Stimulated activated CD4-positive, alpha-beta T cell treated with anti-CD3 and anti-CD28 coated beads, Interleukin-15, amount 100 ng/mL, for 24 hours (primary cell): ENCODE measurements at places on chromosomes 12 and 14.
A peak's percentile ranks its signal among the peaks of the same experiment; 100 is the strongest.

- DNase-seq, result no peak
Observed at GRCh38 chr14:69298131-69299071, 38.4 kb downstream of the GALNT16 start.

DNA sequence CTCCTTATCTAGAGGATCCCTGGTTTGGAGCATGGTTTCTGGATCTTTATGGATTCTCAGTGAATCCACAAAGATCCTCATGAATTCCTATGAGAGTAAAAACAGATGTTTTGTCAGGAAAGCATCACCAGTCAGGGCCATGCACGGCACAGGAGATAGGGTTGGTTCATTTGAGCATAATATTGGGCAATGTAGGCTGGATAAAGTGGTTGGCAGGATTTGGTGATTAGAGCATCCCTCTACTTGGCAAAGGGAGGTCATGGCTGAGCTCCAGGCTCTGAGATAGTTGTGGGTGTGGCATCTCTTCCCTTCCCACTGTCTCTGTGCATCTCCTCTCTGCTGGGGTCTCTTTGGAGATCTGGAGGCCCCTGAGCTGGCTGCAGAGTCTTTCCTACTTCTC is 149.8 kb downstream of the DACT1 start:
- no peak for DNase-seq

DNA sequence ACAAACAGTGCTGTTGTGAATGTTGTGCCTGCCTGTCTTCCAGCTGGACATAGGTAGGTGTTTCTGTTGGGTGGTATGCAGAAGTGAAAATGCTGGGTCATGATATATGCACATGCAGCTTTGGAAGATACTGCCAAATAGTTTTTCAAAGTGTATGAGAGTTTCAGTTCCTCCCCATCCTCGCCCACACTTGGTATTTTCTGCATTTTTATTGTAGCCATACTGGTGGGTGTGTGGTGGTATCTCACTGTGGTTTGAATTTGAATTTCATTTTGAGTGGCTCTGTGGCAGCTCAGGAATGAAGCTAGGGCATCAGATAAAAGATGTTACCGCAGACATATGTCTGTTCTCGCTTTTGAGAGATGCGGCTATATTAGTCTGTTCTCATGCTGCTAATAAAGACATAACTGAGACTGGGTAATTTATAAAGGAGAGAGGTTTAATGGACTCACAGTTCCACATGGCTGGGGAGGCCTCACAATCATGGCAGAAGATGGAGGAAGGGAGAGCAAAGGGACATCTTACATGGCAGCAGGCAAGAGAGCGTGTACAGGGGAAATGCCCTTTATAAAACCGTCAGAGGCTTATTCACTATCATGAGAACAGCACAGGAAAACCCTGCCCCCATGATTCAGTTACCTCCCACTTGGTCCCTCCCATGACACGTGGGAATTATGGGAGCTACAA is 183.1 kb downstream of the CAND1 start:
- DNase-seq, result peak; percentile 54

- no peak for DNase-seq
Observed at GRCh38 chr12:47022296-47022695, 57.1 kb upstream of the PCED1B start.

DNA sequence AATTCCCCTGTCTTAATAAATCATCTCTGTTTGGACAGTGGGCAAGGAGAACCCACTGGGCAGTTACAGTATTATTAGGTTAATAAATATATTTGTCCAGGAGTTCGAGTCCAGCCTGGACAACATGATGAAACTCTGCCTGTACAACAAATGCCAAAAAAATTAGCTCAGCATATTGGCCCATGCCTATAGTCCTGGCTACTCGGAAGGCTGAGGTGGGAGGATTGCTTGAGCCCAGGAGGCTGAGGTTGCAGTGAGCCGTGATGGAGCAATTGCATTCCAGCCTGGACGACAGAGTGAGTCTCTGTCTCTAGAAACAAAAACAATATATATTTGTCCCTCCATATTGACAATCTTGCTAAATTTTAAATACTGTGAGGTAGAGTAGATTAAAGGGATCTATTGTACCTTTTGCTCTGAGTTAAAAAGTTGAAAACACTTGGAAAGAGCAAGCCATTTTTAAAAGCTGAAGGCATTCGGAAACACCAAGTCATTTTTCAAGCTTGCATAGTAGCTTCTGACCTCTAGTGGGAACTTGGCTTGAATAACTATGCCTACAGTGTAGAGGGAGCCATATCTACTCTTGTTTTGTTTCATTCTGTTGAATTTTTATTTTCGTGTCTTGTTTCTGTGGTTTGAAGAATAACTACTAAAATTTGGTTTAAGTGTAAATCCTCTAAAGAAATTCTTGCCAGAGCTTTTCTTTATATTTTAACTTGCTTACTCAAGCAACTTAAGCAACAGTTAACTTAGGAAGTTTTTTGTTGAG is 14.6 kb upstream of the EEA1 start:
- DNase-seq, result no peak

GRCh38 chr12:60035835-60036234 is 440.0 kb downstream of the SLC16A7 start:
- no peak for DNase-seq

GRCh38 chr12:47085815-47086252 is 6.1 kb upstream of the AMIGO2 start:
- DNase-seq, result peak; percentile 44

DNA sequence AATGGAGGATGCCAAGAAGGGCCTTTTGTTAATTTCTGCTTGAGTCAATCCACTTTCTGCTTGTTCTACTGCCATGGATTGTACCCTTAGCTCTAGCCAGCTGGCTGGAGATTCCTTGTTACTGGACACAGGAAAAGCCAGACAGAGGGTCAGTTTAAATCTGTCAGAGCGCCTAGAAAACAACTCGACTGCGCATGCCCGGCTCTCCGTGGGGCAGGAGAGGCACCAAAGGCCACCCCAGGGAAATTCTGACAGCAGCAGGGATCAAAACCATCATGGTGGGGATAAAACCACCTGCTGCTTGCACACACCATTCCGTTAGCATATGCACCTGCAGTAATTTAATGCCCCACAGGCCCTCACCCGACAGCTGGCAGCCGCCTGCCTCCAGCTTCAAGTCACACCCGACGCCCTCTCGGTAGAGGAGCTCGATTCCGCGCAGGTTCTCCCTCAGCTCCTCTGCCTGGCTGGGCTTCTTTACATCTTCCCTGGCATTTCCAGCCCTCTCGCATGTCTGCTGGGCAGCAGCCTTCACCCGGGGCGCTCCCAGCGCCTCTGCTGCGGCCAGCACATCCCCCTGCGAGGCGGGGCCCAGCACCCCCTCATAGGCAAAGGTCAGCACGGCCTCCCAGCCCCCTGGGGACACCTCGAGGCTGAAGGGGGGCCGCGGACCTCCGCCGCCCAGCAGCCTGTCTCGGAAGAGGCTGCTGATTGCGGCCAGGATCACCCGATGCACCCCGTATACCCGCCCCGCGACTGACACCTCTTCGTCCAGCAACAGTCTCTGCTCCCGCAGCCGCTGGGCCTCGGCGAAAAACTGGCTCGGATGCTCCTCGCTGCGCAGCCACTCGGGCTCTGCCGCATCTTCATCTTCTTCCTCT is 1.0 kb downstream of the KLHL33 start:
- no peak for DNase-seq

DNA sequence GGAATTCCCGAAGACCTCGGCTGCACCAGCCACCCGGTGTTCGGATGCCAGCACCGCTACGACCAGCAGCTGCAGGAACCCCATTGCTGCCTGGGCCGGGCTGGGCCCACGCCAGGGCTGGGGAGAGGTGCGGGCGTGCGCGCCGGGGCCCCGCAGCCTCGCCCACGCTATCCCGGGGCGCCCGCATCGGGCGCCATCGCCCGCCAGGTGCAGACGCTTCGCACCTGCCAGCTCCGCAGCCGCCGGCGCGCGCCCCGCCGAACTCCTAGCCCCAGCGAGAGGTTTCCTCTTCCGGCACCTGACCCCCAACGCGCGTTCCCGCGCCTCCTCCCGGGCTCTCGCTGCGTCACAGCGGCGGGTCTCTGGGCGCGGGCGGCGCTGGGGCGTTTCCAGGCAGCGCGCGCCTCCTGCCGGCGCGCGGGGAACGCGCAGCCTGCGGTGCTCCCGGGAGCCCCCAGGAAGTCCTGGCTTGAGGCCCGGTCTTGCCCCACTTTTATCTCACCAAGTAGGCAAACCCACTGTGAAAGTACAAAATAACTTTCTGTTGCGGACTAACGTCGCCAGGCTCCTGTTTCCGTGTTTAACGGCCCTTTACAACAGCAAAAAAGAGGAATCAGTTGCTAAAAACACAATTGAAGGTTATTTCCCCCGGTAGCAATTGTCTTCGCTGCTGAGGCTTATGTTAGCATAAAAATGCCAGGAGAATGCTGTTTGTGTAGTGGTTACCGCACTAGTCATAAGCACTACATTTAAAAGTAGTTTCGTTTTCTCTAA is at the start of gene TM7SF3:
TSS of gene TM7SF3 (minus strand) at position 300 of the 774 bp plus-strand sequence. CDS start at position 84, 216 bp downstream.
- DNase-seq, result peak; percentile 96

GRCh38 chr14:89564989-89565388 is 148.0 kb upstream of the FOXN3 start:
- no peak for DNase-seq

- DNase-seq, result no peak
Observed at GRCh38 chr12:84069699-84070098, 842.9 kb downstream of the SLC6A15 start.

DNA sequence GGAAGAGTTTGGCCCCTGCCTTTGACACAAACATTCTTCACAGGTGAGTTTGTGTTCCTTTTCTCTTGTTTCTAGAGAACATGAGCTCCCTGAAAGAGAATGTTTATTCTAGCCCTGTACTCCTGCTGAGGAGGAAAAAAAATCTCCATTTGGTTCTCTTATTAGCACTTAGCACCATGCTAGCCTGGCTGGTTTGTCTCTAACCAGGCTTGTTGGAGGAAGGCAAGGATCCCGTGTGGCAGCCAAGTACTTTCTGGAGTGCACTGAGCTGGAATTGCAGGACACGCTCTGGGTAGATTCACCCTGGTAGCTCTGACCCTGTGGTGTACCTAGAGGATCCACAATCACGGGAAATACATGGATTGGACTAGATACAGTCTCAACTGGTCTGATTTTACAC is 41.9 kb downstream of the KCNA1 start:
- no peak for DNase-seq

GRCh38 chr12:18382236-18382885 is 121.0 kb downstream of the PIK3C2G start:
- DNase-seq, result no peak

- DNase-seq, result no peak
Observed at GRCh38 chr12:21471294-21471693, 30.1 kb downstream of the RECQL start.

GRCh38 chr14:36256126-36256801 is 64.2 kb downstream of the MBIP start:
- no peak for DNase-seq

DNA sequence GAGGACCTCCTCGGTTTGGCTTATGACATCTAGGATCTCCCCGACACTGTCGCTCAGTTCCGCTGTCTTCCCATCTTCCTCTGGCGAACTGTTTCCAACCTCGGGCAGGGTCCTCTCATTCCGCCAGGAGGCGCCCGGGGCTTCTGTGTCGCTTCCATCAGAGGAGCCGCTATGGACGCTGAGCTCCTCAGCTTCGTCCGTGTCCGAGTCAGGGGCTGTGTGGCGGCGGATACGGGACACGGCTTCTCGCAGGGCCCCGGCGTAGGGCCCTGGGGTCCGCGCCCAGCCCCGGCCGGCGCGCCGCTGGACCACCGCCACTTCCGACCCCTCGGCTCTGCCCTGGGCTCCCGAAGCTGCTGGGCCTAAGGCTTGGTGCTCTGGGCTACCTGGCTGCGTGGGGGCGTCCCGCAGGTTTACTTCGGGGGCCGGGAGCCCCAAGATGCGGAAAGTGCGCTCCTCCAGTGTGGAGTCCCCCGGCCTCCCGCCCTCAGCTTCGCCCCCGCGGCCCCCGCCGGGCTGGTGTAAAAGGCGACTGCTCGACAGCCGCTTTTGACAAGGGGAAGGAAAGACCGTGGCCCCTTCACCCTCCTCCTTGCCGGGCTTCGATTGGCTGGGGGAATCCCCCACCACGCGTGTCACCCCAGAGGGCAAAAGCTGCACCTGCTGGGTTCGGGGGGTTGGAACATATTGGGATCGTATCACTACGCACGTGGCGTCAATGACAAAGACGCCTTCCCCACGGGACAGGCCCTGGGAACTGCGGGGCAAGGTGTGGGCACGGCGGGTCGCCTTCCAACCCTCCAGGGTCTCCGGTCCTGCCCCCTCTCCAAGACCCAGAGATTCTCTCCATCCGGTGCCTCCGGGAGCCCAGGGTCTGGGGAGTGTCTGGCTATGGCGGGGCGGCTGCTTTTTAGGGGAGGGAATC is 2.1 kb downstream of the DDN start:
- peak; percentile 82 for DNase-seq

GRCh38 chr14:104700225-104700651 is 10.8 kb downstream of the INF2 start:
- DNase-seq, result no peak

- no peak for DNase-seq
Observed at GRCh38 chr12:53866727-53867126, 71.9 kb upstream of the HOXC13 start.

DNA sequence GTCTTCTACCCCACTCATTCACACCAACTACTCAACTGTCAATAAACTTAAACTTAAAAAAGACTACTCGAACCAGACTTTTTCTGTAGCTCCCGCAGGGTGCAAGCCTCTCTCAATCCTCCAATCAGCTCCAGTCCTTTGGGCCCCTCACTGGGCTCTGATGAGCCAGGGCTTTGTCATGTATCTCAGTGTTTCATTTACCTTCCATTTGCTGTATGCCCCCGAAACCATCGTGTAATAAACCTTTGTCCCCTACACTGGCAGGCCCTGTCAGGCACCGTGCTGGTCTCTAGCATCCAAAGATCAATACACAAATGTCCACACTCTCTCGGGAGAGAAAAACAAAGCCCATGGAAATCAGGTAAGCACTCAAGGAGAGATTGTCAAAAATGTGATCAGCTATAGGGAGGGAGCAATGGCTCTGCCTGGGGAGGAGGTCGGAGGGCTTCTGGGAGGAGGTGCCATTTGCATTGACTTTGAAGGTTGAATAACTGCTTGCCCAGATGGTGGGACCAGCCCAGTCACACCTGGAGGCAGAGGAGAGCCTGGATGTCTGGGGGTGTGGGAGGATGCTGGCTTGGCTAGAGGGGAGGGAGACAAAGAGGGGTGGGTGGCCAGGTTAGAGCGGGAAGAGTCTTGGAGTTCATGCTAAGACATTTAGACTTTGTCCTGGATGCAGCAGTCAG is 42.1 kb upstream of the DICER1 start:
- DNase-seq, result no peak

GRCh38 chr12:131021154-131021541 is 67.4 kb downstream of the ADGRD1 start:
- DNase-seq, result no peak

GRCh38 chr12:65902500-65902899 is 78.2 kb downstream of the HMGA2 start:
- no peak for DNase-seq

- DNase-seq, result no peak
Observed at GRCh38 chr12:52557476-52557875, 4.5 kb upstream of the KRT71 start.

DNA sequence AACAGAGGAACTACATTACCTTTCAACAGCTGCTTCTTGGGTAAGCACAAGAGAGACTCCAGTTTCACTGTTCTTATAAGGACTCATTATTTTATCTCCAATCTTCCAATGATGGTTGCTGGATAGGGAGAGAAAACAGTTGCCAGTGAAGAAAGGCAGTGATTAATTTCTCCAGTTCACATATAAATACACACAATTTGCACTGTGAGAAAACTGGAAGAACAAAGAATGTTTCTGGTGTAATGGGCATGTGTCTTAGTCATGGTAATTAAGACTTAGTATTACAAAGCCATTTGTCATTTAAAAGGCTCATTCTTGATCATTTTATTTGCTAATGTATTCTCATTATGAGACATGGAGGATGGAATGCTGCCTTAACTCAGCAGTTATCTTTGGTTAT is 78.0 kb upstream of the FAR2 start:
- DNase-seq, result no peak

- no peak for DNase-seq
Observed at GRCh38 chr14:103801459-103801858, 45.9 kb downstream of the PPP1R13B start.
